ENCODE measurements at places on chromosomes 1 and 21. TPM values are rescaled to one million over a fixed set of nuclear protein-coding genes. Genes with fewer than 3 reads are reported as not detected.

DNA sequence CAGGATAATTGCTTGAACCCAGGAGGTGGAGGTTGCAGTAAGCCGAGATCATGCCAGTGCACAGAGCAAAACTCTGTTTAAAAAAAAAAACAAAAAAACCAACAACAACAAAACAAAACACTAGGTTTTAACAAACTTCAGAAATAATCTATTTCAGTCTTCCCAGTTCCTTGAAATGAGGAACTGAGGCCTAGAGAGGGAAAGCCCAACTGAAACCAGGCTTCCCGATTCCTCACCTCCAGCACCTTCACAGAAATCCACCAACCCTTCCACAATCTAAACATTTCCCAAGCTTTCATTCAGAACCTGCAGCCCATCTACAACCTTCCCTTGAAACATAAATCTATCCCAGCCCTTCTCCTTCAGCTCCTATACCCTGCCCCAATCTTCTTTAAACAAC, 612 bp upstream of the CD52 start:
- H3K36me3 ChIP-seq: no peaks in the 10 kb centered on the region
- DNase-seq: no peak
- no peak overlapping the region for H3K27ac ChIP-seq
- H3K4me1 ChIP-seq: no peaks in the 10 kb centered on the region
- no peaks in the 10 kb centered on the region for H3K27me3 ChIP-seq
- H3K4me3 ChIP-seq: no peak overlapping the region

ADAMTS1 gene
- 265 TPM for total RNA-seq

DNA sequence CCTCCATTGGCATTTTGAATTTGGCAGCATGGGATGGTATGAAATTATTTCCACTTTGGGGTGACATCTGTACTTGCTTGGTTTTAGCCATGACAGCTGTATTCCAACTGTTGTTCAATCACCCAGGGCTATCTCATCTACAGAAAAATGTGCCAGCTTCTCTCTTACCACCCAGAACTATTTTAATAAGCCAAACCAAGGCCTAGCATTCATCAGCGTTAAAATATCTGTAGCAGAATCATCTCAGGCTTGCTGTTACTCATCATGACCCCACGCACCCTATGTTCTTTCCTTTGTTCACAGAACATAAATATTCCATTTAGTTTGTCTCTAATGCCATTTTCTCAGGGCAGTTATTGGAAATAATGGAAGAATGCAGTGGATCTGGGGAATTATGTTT, 49.8 kb downstream of the GIPC2 start:
- H3K27ac ChIP-seq: no peak overlapping the region
- H3K4me3 ChIP-seq: no peak overlapping the region
- H3K36me3 ChIP-seq: no peaks in the 10 kb centered on the region
- H3K27me3 ChIP-seq: no peaks in the 10 kb centered on the region

KCNJ9 gene
- total RNA-seq: not detected

- peak overlapping the region; percentile 3 for H3K27ac ChIP-seq
- no peaks in the 10 kb centered on the region for H3K36me3 ChIP-seq
- DNase-seq: no peak
- peaks cover 15% of the 10 kb centered on the region for H3K4me1 ChIP-seq
Observed at GRCh38 chr1:119958223-119958622, 61.9 kb upstream of the ADAM30 start.

GRCh38 chr1:109241841-109242345, 7.4 kb upstream of the CELSR2 start:
- no peak for DNase-seq
- H3K27me3 ChIP-seq: no peaks in the 10 kb centered on the region
- H3K4me3 ChIP-seq: no peak overlapping the region
- H3K36me3 ChIP-seq: no peaks in the 10 kb centered on the region

CD1E gene
- not detected for total RNA-seq

- no peaks in the 10 kb centered on the region for H3K36me3 ChIP-seq
- H3K4me3 ChIP-seq: peak overlapping the region; percentile 31
- H3K27ac ChIP-seq: peak overlapping the region; percentile 45
- H3K27me3 ChIP-seq: no peaks in the 10 kb centered on the region
Observed at GRCh38 chr21:29195981-29196669, 65.7 kb downstream of the MAP3K7CL start.

DNA sequence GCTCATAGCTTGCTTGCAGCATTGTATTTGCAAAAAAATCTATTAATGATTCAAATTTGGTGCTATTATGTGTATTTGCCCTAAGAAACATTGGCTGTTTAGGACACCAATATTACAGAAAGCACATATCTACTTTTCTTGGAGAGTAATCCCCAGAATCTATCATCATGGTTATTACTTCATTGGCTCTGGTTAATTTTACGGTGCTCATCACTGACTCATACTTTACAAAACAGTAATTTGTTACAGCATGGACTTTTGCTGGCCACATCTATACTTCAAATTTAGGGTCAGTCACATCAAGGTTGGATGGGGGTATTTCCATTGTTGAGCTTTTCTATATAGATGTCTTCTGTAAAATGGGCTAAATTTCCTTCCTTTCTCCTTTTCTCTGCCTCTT, 45.7 kb downstream of the SH3GLB1 start:
- H3K4me1 ChIP-seq: no peaks in the 10 kb centered on the region
- no peak for DNase-seq
- H3K27me3 ChIP-seq: no peaks in the 10 kb centered on the region
- H3K27ac ChIP-seq: no peak overlapping the region
- no peaks in the 10 kb centered on the region for H3K36me3 ChIP-seq

DNA sequence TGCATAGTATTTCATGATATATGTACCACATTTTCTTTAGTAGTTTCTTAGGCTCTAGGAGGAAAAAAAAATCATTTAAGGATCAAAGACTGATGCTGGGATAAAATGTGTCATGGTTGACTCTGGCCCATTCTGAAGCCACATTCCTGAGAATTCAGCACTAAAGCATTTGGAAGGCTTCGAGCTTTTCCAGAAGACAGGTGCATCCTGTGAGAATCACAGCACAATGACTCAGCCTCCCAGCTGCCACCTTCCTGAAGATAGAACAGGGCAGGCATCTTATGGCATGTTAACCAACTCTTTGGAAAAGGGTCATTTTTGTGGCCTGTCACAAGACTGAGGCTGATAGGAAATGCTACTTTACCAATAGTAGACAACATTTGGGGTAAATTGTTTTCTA, 359.9 kb downstream of the PCP4 start:
- no peak overlapping the region for H3K4me3 ChIP-seq
- DNase-seq: no peak
- no peaks in the 10 kb centered on the region for H3K36me3 ChIP-seq
- no peaks in the 10 kb centered on the region for H3K27me3 ChIP-seq

IL19 gene
- total RNA-seq: not detected

Data from aorta (tissue), 5 donors.